M059J (cell line): ENCODE measurements at places on chromosomes 2 and 18. TPM values are rescaled to one million over a fixed set of nuclear protein-coding genes. Genes with fewer than 3 reads are reported as not detected.

The RIT2 gene
- total RNA-seq, result 0.37 and 0.79 TPM in 2 replicates

The TMEM200C gene
- total RNA-seq, result 0.17 and 0.54 TPM in 2 replicates

The RBBP8 gene
- total RNA-seq, result 53.9 and 67.0 TPM in 2 replicates

The C2orf66 gene
- not detected in 2 replicates for total RNA-seq

The CPO gene
- total RNA-seq, result not detected in 2 replicates

The RNF149 gene
- 4.6 and 9.3 TPM in 2 replicates for total RNA-seq

DNA sequence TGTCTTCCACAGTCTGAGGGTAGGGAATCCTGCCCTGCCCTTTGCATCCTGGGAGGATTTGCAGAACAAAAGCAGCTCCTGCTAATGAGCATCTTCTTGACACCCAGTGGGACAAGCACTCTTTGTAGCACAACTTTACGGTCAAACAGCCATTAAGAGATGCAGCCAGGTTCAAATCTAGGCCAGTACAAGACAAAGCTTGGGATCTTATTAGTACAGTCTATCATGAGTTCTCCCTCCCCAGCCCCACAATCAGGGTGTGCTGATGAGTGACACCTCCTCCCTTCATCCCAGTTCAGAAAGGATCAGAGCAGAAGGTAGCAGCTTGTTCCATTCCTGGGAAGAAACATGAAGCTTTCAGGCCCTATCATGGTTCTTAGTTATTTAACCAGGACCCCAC is 41.9 kb downstream of the MARCO start:
- no peak for DNase-seq

DNA sequence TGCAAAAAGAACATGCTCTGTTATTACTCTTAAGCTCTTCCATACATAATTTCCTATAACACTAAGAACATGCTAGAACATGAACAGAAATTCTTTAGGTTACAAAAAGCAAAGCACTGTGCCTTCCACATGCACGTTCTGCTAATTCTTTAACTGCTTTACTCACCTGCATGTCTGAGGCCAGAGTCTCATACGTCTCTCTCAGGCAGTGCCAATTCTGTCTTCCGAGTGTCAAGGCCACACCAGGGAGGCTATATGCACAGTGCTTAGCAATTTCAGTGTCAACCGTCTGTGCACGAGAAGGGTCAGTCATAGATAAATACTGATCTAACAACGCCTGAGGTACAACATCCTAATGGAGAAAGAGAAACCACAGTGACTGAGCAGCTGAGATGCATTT is 55.1 kb downstream of the PPP4R1 start:
- DNase-seq, result no peak

GRCh38 chr2:168340931-168341330 is 93.5 kb upstream of the STK39 start:
- DNase-seq, result no peak

- peak; percentile 10 for DNase-seq
Observed at GRCh38 chr2:30178618-30179434, 32.0 kb downstream of the YPEL5 start.

DNA sequence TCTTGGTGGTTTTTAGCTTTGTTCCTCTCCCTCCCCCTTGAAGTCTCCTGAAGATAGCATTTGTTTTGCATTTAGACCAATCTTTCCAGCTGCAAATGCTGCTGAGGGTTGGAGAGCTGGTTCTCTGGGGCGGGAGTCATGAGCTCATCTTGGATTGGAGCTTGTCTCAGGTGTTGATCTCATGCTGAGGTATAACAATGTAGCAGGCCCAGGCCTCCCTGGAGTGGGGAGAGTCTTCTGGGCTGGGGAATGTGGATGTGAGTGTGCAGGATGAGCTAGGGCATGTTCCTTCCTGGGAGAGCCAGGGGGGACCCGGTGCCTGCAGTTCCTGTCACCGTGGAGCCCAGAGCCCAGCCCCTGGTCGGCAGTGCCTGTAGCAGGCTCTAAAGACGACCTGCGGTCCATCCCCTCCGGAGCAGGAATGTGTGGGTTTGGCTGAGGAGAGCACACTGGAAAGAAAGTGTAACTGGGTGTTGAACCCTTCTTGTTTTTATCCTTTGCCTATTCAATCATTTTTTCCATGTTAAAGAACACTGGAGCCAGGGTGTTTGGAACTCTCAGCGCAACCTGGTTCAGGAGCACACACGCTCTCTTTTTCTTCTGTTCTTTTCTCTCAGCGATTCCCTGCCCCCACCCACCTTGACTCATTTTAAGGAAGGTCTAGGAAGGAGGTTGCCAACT is 2.7 kb downstream of the ZNF532 start:
- no peak for DNase-seq

GRCh38 chr2:3173031-3173430 is 204.6 kb downstream of the EIPR1 start:
- DNase-seq, result no peak

GRCh38 chr2:86238354-86238753 is 39.1 kb downstream of the MRPL35 start:
- DNase-seq, result no peak

- DNase-seq, result peak; percentile 59
Observed at GRCh38 chr2:224778474-224778877, 62.3 kb upstream of the CCDC195 start.
